Kidney capillary endothelial cell (primary cell): ENCODE measurements at places on chromosomes 11 and 22.

- no peak for DNase-seq
Measured at GRCh38 chr22:26735019-26735409, 77.6 kb downstream of the MIAT start.

GRCh38 chr22:22362936-22363335, 118.3 kb downstream of the VPREB1 start:
- no peak for DNase-seq

DNA sequence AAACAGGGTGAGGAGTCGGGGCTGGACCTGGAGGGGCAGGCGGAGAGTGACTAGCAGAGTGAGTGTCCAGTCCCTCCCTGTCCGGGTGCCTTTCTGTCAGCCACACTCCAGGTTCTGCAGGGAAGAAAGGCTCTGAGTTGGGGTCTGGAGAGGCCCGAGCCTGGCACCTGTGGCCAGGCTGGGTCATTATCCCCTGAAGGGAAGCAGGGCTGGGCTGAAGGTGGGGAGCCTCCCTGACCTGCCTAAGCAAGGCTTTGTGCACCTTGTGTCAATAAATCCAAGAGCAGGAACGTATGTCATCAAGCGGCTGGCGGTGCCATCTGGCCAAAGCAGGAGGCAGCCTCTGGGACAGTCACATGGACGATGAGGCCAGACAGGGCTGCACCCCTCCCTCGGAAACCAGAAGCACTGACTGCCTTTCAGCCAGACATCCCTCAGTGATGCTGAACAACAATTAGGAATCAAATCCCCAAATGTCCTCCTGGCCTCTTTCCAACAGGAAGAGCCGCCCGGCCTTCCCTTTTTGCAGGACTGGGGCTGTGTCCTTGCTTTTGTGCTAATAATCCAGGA, 73.9 kb upstream of the FGF3 start:
- no peak for DNase-seq

DNA sequence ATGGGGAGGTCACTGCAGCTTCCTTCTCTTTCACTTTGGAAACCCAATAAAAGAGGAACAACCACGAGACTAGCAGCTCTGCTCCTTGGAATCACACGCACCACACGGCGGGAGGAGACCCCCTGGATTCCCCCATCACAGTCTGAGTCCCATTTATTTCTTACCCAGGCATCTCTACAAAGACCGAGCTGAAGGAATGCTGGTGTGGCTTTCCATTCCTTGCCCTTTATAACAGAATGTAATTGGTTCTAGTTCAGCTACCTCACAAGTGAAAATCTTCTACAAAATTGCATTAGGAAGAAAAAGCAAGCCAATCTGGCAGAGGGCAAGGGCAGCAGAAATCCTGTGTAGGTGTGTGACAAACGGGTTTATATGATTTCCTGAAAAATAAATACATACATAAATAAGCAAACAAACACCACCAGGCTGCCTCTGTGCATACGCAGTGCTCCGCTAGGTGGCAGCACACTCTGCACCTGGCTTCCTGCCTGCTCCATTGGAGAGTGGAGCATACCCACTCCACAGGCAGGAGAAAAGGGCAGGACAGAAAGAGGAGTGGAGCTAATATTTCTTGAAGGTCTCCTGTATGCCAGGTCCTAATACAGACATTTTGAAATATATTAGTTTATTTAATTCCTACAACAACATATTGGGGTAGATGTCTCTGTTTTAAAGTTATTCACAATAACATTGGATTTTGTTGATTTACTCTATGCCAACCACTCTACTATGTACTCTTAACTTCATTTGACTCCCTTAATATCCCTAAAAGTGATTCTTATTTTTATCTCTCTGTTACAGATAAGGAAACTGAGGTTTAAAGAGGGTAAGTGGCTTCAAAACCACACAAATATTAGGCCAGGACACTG, 673.1 kb downstream of the KCNA4 start:
- peak; percentile 36 for DNase-seq

DNA sequence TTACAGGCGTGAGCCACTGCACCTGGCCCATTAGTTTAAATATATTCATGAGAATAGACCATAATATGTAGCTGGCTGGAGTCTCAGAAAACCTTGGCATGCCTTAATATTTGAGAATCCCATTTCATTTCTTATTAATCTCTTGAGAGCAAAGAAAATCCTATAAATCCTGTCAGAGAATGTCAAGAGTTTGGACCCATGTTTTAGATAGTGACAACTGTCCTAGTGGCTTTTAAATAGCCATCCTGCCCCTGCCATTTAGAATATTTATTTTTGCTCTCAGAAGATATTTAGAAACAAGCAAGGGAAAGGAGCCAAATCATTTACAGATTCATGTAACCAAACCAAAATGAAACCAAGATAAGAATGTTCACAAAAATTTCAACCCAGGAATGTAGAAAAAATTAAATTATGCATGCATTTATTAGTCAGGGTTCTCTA, 107.2 kb downstream of the SWAP70 start:
- DNase-seq, result no peak

- DNase-seq, result no peak
Measured at GRCh38 chr11:58845386-58845785, 882 bp upstream of the GLYATL2 start.

DNA sequence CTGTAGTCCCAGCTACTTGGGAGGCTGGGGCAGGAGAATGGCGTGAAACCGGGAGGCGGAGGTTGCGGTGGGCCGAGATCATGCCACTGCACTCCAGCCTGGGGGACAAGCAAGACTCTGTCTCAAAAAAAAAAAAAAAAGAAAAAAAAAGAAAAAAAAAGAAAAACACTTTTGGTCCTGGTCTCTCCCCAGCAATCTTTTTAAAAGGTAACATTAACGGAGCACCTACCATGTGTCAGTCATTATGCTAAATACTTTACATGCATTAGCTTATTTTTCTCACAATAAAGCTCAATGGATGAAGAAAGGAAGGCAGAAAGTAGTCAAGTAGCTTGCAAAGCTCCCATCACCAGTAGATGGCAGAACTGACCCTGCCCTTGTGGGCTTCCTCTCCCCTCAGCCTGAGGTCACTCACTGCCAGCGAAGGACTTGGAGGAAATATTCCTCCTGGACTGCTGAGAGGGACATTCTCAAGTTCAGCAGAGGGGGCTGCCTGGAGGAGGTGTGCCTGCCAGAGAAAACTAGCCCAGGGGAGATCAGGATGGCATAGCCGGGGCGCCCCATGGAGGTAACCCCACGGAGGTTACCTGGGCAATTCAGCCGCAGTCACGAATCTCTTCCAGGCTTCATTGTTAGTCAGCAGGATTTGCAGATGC, 15.5 kb downstream of the APOL3 start:
- peak; percentile 69 for DNase-seq

DNA sequence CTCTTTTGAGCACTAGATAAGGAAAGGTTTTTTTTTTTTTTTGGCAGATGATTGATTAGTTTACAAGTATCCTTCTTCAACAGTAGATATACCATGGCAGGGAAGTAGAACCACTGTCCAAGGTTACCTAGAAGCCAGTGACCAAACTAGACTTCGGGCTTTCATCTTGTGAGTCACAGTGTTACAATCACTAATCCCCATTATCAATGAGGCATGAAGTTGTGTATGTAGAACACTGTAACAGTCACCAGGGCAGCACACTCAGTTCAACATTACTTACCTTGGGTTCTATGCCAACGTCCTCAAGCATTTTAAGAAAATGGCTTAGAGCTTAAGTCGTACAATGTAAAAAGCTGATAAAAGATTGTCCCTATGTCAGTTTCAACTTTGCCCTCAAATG, 430.9 kb downstream of the ETS1 start:
- DNase-seq, result no peak

DNA sequence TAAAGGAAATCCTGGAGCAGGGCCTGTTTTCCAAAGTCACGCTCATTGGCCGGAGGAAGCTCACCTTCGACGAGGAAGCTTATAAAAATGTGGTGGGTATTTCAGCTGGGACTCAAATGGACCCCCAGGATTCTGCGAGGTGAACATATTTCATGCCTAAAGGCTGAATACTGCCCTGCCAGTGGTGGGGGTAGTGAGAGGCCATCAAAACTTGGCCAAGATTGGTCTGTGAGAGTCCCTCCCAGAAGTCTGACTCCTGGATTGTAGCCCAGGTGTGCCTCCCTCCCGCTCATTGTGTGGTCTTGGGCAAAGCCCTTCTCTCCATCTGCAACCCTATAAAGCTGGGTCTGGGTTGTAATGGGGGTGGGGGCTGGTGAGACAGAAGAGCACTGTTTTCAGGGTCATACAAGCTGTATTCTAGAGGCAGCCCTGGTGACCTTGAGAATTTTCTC, 853 bp downstream of the HTATIP2 start:
- no peak for DNase-seq

DNA sequence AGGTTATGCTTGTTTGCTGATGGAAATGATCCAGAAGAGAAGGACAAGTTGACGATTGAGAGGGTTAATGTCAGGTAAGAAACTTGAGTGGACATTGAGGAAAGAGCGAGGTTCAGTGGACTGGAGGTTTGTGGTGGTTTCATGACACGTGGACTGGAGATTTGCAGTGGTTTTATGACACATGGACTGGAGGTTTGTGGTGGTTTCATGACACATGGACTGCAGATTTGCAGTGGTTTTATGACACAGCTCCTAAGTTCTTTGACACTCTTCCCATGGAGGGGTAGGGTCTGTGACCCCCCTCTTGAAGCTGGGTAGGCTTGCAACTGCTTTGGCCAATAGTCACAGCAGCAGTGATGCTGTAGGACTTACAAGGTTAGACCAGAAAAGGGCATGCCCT, 5.4 kb upstream of the MAPK8IP2 start:
- DNase-seq, result no peak

DNA sequence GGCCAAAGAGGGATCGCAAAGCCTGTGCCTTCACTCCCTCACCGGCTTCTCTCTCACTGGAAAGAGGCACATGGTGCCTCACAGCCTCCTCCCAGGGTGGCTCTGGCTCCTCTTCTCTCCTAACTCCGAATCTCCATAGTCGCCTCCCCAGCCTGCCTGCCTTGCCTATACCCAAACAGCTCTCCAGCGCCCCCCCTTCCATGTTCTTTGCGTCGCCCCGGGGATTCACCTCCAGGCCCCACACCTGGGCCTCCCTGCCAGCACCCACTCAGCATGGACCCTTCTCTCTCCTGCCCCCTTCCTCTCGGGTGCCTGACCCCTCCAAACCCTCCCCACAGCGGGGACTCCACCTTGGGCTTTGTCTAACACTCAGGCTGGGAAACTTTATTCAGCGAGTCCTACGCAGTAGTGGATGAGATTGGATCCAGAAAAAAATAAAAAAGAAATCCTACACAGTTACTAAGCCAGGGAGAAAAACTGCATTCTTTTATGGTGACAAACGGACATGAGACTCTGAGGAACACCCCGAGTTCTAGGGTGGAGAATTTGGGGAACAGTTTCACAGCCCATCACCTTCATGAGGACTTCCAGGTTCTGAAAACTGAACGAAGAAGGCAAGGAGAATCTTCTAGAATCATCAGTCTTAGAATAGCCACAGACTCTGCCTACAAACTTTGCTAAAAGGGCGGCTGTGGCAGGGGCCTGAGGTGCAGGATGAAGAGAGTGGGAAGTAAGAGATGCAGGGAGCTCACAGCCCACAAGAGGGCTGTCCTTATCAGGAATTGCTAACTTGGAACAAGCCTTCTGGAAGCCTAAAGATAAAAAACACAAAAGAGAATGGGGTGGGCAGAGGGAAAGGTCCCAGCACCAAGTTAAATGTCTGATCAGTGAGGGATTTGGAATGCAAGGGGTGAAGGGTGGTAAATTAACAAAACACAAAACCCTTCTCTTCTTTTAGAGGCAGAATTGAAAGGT, 5.3 kb downstream of the PPM1F start:
- DNase-seq, result peak; percentile 73

DNA sequence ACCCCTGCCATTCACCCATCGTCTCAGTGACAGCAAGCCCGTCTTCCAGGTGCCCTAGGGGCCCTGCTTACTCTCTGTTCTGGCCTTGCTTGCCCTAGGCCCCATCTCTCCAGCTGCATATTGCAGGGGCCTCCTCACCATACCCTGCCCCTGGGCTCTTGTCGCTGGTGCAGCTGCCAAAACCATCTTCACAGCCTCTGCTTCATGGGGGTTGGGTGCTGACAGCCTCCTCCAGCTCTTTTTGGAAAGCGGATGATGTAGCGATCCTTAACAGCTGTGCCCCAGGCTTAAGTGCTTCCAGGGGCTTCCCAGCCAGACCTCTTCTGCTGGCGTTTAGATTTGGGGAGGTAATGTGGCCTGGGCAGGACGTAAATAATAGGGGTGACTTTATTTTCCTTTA, 61.2 kb upstream of the SUSD2 start:
- no peak for DNase-seq

- peak; percentile 57 for DNase-seq
Measured at GRCh38 chr11:73493956-73494598, 103.8 kb downstream of the FAM168A start.

DNA sequence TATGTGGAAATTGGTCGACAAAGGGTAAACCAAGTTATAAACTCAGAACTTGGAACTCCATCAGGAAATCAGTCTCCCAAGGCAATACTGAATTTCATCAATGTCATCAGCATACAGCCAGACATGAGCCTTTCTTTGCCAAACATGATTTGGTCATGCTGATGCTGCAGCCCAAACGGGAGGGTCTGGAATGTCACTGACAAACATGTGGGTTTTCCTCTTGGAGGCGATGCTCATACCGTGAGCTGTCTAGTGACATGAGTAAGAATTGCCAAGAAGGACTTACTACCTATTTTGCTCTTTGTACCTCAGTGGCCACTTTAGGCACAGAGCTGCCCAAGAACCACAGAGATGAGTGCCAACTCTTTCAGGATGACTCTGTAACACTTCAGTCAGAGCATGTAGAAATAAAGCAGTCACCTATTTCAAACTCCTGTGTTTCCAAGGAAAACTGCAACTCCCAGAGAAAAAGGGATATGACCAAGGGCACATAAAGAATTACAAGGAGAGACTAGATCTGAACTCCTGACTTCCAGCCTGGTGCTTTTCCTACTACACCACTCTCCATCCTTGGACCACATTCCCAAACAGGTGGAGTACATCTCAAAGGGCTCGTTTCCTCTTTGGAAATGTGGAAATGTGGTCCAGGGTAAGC, 24.3 kb upstream of the MRGPRX2 start:
- no peak for DNase-seq

GRCh38 chr11:67644042-67644441, 4.5 kb upstream of the TBX10 start:
- no peak for DNase-seq

DNA sequence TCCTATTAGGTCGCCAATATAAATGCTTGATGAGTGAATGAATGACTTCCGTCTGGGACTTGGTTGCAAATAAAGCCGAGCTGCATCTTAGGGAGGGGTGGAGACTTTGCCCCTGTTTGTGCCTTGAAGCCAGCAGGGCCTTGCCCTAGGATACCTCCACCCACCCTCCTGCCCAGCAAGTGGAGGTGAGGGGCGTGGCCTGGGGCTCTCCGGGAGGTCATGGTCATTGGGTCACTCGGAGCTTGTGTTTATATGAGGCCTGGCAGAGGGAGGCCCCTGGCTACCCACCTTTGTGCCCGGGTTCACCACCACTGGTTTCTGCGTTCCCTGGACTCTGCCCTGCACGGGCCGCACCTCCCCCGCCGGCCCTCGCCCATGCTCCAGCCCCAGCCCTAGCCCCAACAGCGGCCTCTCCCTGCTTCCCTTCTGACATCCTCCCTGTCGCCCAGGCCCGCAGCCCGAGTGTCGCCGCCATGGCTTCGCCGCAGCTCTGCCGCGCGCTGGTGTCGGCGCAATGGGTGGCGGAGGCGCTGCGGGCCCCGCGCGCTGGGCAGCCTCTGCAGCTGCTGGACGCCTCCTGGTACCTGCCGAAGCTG, 4.3 kb downstream of the MPST start:
- no peak for DNase-seq

GRCh38 chr11:7020183-7020917, at the start of the genes NLRP14 and ZNF214:
NLRP14 (plus strand) TSS chr11:7020479; CDS start chr11:7038587, 18,108 bp downstream.
ZNF214 (minus strand) TSS chr11:7020346; CDS start chr11:7002835, 17,511 bp downstream.
- DNase-seq, result peak; percentile 48

- no peak for DNase-seq
Measured at GRCh38 chr11:74355626-74356025, 42.6 kb downstream of the PGM2L1 start.
